ENCODE measurements at places on chromosomes 1 and 21. TPM values are rescaled to one million over a fixed set of nuclear protein-coding genes. Genes with fewer than 3 reads are reported as not detected.
A peak's percentile ranks its signal among the peaks of the same experiment; 100 is the strongest.

GRCh38 chr1:212964102-212964501, 13.8 kb downstream of the VASH2 start:
- no peak for DNase-seq
- H3K4me3 ChIP-seq = no peak overlapping the region
- H3K4me1 ChIP-seq = no peaks in the 10 kb centered on the region
- H3K27ac ChIP-seq = no peak overlapping the region

Gene RAD54L
- 0.08 TPM for total RNA-seq

Gene PIGR
- total RNA-seq = 0.09 TPM

GRCh38 chr1:41764656-41765055, 154.1 kb downstream of the HIVEP3 start:
- no peaks in the 10 kb centered on the region for H3K4me1 ChIP-seq
- H3K27ac ChIP-seq = no peak overlapping the region
- no peak for DNase-seq
- H3K27me3 ChIP-seq = no peaks in the 10 kb centered on the region
- H3K4me3 ChIP-seq = no peak overlapping the region

DNA sequence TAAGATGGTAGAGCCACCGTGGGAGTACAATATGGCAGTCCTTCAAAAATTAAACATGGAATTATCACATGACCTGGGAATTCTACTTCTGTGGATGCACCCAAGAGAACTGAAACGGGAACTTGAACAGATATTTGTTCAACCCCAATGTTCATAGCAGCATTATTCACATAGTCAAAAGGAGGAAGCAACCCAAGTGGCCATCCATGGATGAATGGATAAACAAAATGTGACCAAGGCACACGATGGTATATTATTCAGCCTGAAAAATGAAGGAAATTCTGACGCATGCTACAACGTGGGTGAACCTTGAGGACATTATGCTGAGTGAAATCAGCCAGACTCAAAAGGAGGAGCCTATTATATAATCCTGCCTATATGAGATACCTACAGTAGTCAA, 22.8 kb upstream of the LAPTM5 start:
- no peaks in the 10 kb centered on the region for H3K27me3 ChIP-seq
- H3K36me3 ChIP-seq = no peaks in the 10 kb centered on the region
- DNase-seq = no peak
- H3K4me1 ChIP-seq = peaks cover 5% of the 10 kb centered on the region
- H3K27ac ChIP-seq = no peak overlapping the region
- no peak overlapping the region for H3K4me3 ChIP-seq

Gene TIMM17A
- 43.5 TPM for total RNA-seq

Gene F13B
- total RNA-seq = 194 TPM

GRCh38 chr1:112247036-112247597, 148.9 kb upstream of the CTTNBP2NL start:
- H3K4me3 ChIP-seq = no peak overlapping the region
- no peaks in the 10 kb centered on the region for H3K4me1 ChIP-seq
- no peaks in the 10 kb centered on the region for H3K36me3 ChIP-seq
- no peak overlapping the region for H3K27ac ChIP-seq
- H3K27me3 ChIP-seq = no peaks in the 10 kb centered on the region

Gene CYP4X1
- total RNA-seq = 0.56 TPM

Gene FCN3
- total RNA-seq = 146 TPM

DNA sequence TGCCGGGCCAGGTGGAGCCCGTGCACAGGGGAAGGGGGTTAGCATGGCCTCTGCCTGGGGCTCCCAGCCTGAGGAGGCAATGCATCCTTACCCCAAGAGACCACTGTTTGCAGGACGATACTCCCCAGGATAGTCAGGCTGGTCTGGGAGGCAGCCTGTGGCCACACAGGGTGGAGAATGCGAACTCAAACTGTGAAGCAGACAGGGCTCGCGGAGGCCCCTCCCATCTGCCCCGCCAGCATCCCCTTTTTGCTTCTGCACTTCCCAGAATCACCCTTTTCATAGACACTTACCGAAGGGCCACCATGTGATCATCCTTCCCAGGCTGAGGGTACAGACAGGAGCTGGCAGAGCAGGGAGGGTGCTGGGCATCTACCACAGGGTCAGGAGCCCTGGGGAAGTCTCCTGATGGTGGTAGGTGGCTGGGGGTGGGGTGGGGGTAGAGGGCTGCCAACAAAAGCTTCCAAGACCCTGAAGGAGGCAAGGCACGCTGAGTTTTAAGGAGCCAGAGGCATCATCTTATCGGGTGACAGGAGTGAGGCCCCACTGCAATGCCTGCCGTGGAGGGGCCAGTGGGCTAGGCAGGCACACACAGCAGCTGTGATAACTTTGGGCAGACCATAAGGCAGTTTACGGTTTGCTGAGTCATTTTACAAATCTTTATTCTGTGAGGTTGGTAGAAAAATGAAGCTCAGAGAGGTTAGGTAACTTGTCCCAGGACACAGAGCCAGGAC, 31.3 kb upstream of the BTG2 start:
- H3K36me3 ChIP-seq = no peaks in the 10 kb centered on the region
- no peak for DNase-seq
- H3K4me1 ChIP-seq = no peaks in the 10 kb centered on the region
- peak overlapping the region; percentile 47 for H3K4me3 ChIP-seq
- H3K27me3 ChIP-seq = no peaks in the 10 kb centered on the region

Gene MX2
- total RNA-seq = 4.7 TPM

Gene C8B
- total RNA-seq = 703 TPM

DNA sequence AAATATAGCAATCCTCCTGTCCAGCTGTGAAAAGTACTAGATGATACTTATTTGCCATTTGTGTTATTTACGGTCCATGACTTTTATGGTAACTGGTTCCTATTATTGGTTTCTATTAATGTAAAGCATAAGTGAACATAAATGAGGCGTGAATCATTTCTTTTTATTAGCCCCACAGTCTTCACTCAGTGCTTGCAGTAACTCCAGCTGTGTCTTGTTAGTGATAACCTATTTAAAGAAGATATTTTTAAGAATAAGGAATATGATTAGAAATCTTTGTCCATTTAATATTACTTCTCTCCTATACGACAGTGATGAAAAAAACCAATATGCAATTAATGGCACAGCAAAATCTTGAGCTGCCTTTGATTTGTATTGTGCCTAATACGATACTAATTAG, 149.9 kb downstream of the SPATA17 start:
- H3K4me1 ChIP-seq = no peaks in the 10 kb centered on the region
- no peak for DNase-seq
- no peak overlapping the region for H3K4me3 ChIP-seq
- no peaks in the 10 kb centered on the region for H3K36me3 ChIP-seq

- no peak for DNase-seq
- no peaks in the 10 kb centered on the region for H3K27me3 ChIP-seq
- H3K36me3 ChIP-seq = no peaks in the 10 kb centered on the region
- H3K4me1 ChIP-seq = no peaks in the 10 kb centered on the region
- H3K27ac ChIP-seq = no peak overlapping the region
- H3K4me3 ChIP-seq = no peak overlapping the region
Observed at GRCh38 chr1:193456811-193457280, 270.4 kb upstream of the B3GALT2 start.

Gene NEGR1
- 0.14 TPM for total RNA-seq

Gene RHOU
- total RNA-seq = 11.3 TPM

Gene SPRR2F
- not detected for total RNA-seq

DNA sequence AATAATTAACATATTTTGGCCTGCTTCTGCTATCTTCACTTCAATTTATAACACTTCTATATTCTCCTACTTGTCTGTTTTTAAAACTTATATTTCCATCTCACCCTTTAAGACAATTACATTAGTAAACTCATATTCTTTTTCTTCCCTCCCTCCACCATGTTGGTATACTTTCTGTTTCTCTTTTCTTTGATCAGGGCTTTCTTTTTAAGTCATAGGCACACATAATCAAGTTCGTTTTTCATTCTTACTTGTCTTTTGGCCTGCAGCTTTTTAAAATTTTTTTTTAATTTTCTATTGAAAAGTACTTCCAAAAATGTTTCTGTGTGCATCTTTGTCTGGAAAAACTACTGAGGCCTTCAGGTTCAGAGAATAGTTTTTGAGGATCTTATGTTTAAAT, 2.3 kb downstream of the PYHIN1 start:
- H3K27me3 ChIP-seq = no peaks in the 10 kb centered on the region
- DNase-seq = no peak
- no peak overlapping the region for H3K27ac ChIP-seq
- no peak overlapping the region for H3K4me3 ChIP-seq

Gene OR6K3
- not detected for total RNA-seq

Gene FCRL1
- total RNA-seq = 0.84 TPM

GRCh38 chr21:19123525-19123924, 719.9 kb upstream of the TMPRSS15 start:
- H3K4me1 ChIP-seq = no peaks in the 10 kb centered on the region
- H3K36me3 ChIP-seq = no peaks in the 10 kb centered on the region
- H3K4me3 ChIP-seq = no peak overlapping the region
- DNase-seq = no peak
- no peaks in the 10 kb centered on the region for H3K27me3 ChIP-seq

Gene PTGFR
- 0.05 TPM for total RNA-seq

DNA sequence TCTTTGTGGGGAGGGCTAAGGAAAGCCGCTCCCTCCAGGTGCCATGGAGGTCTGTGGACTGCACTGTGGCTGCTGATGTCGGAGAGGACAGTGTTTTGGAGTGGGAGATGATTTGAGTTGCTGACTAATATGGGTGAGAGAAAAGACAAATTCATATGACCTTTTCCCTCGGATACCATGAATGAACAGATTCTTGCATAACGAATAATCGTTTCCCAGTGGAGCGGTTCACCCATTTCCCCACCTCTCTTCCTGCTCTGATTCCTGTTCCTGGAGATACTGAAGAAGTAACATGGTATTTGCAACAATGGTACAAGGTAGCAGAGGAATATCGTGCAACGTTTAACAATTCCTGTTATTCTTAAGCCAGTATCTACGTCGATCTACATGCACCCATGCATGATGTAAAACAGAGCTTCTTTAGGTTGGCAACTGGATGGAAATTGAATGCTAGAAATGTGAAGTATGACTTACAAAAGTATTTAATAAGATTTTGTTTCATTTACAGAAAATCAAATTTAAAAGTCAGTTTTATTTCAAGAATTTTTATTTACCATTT, 227.1 kb downstream of the TOMM20 start:
- DNase-seq = no peak
- H3K4me1 ChIP-seq = peaks cover 6% of the 10 kb centered on the region
- no peaks in the 10 kb centered on the region for H3K27me3 ChIP-seq
- H3K36me3 ChIP-seq = no peaks in the 10 kb centered on the region
- H3K4me3 ChIP-seq = no peak overlapping the region

GRCh38 chr1:183473217-183473536, 878 bp downstream of the SMG7 start:
- peaks cover 2% of the 10 kb centered on the region for H3K4me1 ChIP-seq
- peak overlapping the region; percentile 98 for H3K27ac ChIP-seq
- H3K4me3 ChIP-seq = peak overlapping the region; percentile 99
- H3K27me3 ChIP-seq = no peaks in the 10 kb centered on the region
- DNase-seq = no peak

Gene PTPN7
- total RNA-seq = 7.0 TPM

GRCh38 chr1:24898152-24898908, 31.7 kb downstream of the RUNX3 start:
- H3K4me3 ChIP-seq = no peak overlapping the region
- H3K36me3 ChIP-seq = no peaks in the 10 kb centered on the region
- H3K27me3 ChIP-seq = no peaks in the 10 kb centered on the region
- H3K4me1 ChIP-seq = no peaks in the 10 kb centered on the region
- H3K27ac ChIP-seq = no peak overlapping the region

Gene FMO4
- total RNA-seq = 26.9 TPM

- H3K27me3 ChIP-seq = no peaks in the 10 kb centered on the region
- peaks cover 18% of the 10 kb centered on the region for H3K4me1 ChIP-seq
- peaks cover 7% of the 10 kb centered on the region for H3K36me3 ChIP-seq
- DNase-seq = no peak
- H3K27ac ChIP-seq = no peak overlapping the region
- H3K4me3 ChIP-seq = no peak overlapping the region
Observed at GRCh38 chr1:36182734-36183133, 26.8 kb downstream of the MAP7D1 start.

DNA sequence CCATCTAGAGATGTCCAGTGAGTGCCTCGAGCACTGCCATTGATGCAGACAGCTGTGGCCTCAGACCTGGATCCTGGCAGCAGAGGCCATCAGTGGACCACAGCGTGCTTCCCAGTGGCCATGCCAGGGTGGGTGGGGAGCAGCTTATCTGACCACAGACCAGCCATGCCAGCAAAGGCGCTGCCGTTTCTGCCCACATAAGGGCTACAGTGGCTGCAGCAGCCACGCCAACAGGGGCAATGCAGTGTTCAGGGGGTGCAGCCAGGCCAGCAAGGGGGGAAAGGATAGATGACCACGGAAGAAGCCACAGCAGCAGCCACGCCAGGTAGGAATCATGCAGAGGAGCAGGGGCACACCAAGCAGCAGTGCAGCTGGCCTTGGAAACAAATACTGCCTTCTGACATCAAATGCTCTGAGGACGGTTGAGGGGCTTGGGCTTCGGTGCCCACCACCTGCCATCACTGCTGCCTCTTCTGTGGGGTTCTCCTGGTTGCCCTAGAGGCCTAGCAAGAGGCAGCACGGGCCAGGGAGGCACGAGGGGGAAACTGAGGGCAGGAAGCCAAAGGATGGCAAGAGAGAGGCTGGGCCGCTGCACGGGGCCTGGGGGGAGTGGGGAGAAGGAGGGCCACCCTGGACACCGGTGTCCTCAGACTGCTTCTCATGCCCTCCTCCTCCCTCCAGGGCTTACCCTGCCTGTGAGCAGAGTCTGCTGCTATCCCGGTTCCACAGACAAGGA, 94.7 kb upstream of the RUNX3 start:
- H3K4me3 ChIP-seq = no peak overlapping the region
- no peaks in the 10 kb centered on the region for H3K27me3 ChIP-seq
- no peaks in the 10 kb centered on the region for H3K36me3 ChIP-seq
- H3K4me1 ChIP-seq = no peaks in the 10 kb centered on the region
- no peak overlapping the region for H3K27ac ChIP-seq

- no peak overlapping the region for H3K4me3 ChIP-seq
- DNase-seq = no peak
- peaks cover 25% of the 10 kb centered on the region for H3K36me3 ChIP-seq
- H3K27me3 ChIP-seq = no peaks in the 10 kb centered on the region
- no peak overlapping the region for H3K27ac ChIP-seq
- H3K4me1 ChIP-seq = no peaks in the 10 kb centered on the region
Observed at GRCh38 chr1:180057883-180058396, 96.7 kb upstream of the QSOX1 start.

DNA sequence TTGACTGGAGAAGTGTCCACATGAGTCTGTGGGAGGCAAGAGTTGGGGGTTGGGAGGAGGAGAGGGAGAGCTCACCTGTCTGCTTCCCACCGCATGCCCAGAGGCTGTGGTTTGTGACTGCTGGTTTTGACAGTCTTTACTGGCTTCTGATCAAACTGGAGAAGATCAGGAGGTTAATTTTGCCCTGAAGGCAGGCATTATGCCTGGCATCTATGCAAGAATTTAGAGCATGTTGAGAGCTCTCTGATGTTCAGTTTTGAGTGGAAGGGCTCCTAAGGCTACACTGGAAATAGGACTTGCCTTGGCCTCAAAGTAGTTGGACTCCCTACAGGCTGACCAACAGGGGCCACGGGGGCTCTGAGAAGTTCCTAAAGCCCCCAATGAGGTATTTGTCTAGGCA, 101.6 kb downstream of the TLR5 start:
- H3K27ac ChIP-seq = no peak overlapping the region
- H3K4me3 ChIP-seq = no peak overlapping the region
- DNase-seq = no peak
- peaks cover 5% of the 10 kb centered on the region for H3K4me1 ChIP-seq

GRCh38 chr1:67274623-67275325, 32.9 kb upstream of the IL12RB2 start:
- DNase-seq = no peak
- no peak overlapping the region for H3K4me3 ChIP-seq
- no peaks in the 10 kb centered on the region for H3K4me1 ChIP-seq
- H3K27me3 ChIP-seq = peaks cover 3% of the 10 kb centered on the region
- H3K36me3 ChIP-seq = no peaks in the 10 kb centered on the region
- no peak overlapping the region for H3K27ac ChIP-seq

Measured in liver (tissue), 10 donors.